Activated naive CD8-positive, alpha-beta T cell treated with anti-CD3 and anti-CD28 coated beads, Interleukin-2, amount 50 U/mL, for 24 hours (primary cell): ENCODE measurements at places on chromosomes 1 and 21.

GRCh38 chr1:182198006-182198605, 136.6 kb upstream of the ZNF648 start:
- no peak for DNase-seq

DNA sequence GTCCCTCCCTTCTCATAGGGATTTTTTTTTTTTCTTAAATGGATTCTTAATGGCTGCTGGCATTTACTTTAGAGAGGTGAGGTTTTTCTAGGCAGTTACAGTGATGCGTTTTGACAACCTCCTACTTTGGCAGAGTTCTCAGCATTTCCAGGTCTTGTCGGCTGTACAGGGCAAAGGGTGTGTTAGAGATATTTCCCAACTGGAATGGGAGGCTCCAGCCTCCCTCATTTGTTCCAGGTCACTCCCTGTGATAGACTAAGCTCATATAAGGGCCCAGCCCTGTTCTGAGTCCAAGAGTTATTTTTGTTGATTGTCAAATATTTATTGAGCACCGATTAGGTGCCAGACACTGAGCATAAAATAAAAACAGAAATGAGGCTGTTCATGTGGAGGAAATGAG, 7.6 kb upstream of the XKR8 start:
- no peak for DNase-seq

- no peak for DNase-seq
Measured at GRCh38 chr1:197510691-197511378, 242.8 kb downstream of the CRB1 start.

DNA sequence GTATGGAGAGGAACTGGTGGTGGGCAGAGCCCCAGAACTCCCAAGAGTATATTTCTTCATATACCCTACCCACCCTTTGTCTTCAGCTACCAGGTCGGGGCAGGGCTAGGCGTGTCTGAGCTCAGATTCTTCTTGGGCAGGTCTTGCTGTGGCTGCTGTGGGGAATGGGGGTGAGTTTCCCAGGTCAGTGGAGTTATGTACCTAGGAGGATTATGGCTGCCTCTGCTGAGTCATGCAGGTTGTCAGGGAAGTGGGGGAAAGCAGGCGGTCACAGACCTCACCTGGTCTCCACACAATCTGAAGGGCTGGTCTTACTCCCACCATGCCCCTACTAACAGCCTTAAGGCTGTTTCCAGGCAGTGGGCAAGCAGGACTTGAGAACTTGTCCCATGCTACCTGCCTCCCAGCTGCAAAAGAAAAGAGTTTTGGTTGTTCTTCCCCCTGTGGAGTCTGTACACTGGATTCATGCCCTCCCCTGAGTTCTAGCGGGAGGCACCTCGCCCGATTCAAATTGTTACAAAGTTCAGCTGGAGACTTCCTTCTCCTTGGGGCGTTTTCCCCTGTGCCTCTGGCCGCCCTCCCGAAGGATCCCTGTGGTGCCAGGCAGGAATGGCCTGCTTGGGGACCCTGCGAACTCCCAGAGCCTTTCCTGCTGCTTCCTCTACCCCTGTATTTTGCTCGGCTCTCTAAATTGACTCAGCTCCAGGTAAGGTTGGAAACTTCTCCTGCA, 58.6 kb downstream of the NPHS2 start:
- DNase-seq, result no peak

GRCh38 chr21:32315511-32316281, 17.0 kb downstream of the MRAP start:
- no peak for DNase-seq

- DNase-seq, result no peak
Measured at GRCh38 chr1:100921110-100921706, 25.3 kb downstream of the SLC30A7 start.

- DNase-seq, result no peak
Measured at GRCh38 chr1:15346346-15347030, 63.2 kb upstream of the EFHD2 start.

GRCh38 chr1:8456991-8457390, 139.1 kb downstream of the SLC45A1 start:
- no peak for DNase-seq

- DNase-seq, result no peak
Measured at GRCh38 chr1:22108339-22109105, 34.4 kb downstream of the WNT4 start.

DNA sequence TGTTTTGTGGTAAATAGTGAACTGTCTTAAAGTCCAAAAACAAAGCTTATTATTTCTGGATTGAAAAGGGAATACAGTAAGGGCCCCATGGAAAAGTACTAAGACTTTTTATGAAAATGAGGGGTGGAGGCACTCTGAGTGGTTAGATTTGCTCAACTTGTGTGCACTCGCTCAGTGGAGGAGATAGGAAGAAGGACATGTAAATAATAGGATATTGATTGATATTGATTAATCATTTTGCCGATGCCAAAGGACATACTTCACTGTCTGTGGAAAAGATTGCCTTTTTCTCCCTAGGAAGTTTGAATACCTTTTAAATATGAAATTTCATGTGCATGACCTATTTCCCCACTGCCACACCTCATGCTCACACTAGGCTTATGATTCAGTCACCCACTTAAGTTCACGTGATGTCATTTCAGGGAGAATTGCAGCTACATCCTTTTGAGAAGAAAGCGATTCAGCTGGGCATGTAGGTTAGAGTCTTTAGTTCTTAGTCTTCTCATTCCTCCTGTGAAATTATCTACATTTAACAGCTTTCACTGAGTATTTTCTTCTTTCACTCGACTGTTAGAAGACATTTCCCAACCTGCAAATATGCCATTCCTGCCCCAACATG, 5.0 kb downstream of the MTR start:
- no peak for DNase-seq

GRCh38 chr1:203321273-203322052, 16.1 kb downstream of the BTG2 start:
- no peak for DNase-seq

- DNase-seq, result peak; percentile 41
Measured at GRCh38 chr1:153880962-153881361, 41.8 kb downstream of the GATAD2B start.

DNA sequence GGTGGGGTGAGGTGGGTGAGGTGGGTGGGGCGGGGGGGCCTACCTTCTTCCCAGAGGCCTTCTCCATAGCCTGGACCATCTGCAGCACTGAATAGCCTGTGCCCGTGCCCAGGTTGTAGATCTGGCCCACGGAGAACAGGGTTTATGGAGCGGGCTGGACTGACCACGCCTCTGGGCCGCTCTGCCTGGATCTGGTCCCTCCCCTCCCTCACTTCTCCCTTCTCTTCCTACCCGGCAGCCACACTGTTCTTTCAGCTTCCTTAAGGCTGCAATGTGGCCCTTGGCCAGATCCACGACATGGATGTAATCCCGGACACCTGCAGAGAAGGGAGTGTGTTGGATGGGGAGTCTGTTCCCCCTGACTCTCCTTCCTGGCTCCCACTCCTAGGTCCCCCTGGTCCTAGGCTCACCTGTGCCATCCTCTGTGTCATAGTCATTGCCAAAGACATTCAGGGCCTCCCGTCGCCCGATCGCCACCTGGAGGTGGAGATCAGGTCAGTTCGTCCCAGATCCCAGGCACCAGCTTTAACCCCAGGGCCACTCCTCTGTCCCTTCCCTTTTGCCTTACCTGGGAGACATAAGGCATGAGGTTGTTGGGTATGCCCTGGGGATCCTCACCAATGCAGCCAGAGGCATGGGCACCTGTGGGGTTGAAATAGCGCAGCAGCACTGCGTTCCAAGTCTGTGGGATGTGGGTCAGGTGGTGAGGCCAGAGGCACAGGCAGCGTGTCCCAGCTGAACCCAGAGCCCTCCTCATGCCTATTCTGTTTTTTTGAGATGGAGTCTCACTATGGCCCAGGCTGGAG, 3.9 kb downstream of the GALE start:
- DNase-seq, result no peak

- no peak for DNase-seq
Measured at GRCh38 chr1:40648200-40648599, 17.3 kb downstream of the RIMS3 start.

DNA sequence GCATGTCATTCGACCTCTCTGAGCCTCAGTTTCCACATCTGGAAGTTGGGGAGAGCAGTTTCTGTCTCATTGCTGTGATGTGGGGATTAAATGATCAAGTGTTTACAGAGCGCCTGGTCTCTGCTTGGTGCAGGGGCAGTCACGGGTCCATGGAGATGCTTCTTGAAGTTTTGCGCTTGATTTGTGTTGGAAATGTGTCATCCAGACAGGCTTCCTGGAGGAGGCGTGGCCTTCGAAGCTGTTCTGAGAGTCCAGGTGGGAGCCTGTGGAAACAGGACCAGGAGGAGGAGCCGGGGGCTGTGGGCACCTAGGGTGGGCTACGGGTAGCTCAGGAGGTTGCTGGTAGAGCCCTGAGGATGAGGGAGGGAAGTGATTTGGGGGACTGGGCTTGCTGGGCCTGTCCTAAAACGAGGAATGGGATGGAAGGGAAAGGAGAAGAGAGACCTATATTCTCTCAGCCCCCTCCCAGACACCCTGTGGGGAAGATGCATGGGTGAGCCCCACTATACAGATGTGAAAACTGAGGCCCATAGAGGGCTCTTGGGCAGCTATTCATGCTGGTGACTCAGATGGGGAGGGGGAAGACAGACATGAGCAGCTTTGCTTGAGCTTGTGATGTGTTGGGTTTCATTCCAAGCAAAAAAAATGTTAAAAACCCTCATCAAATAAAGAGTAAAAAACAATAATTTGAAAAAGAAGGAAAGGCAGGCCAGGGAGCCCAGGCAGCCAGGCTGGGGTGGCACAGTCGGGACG, 107.2 kb upstream of the WNT4 start:
- no peak for DNase-seq

- no peak for DNase-seq
Measured at GRCh38 chr1:227901239-227901905, 46.4 kb downstream of the WNT9A start.

DNA sequence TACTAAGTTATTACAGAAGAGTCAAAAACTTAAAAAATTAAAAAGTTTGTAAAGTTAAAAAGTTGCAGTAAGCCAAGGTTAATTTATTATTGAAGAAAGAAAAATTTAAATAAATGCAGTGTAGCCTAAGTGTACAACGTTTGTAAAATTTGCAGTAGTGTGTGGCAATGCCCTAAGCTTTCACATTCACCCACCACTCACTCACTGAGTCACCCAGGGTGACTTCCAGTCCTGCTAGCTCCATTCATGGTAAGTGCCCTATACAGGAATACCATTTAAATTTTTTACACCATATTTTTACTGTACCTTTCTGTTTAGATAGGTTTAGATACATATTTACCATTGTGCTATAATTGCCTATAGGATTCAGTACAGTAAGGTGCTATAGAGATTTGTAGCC, 88.6 kb downstream of the CTH start:
- no peak for DNase-seq

- no peak for DNase-seq
Measured at GRCh38 chr21:36542312-36543101, 62.6 kb upstream of the CLDN14 start.

DNA sequence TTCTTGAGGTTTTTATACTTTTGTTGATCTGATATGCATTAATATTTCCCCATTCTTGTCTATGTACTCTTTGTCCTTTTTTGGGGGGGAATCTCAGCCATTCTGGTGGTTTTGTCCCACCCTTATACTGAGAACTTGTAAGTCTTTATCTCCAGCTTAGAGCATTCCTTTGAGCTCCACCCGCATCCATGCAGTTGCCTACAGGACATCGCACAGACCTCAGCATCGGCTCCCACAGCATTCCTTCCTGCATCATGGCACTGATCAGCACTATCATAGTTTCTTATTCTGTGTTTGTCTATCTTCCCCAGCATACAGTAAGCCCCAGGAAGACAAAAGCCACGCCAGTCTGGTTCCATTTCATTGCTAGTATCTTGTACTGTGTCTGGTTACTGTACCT, 33.0 kb downstream of the HHAT start:
- no peak for DNase-seq

DNA sequence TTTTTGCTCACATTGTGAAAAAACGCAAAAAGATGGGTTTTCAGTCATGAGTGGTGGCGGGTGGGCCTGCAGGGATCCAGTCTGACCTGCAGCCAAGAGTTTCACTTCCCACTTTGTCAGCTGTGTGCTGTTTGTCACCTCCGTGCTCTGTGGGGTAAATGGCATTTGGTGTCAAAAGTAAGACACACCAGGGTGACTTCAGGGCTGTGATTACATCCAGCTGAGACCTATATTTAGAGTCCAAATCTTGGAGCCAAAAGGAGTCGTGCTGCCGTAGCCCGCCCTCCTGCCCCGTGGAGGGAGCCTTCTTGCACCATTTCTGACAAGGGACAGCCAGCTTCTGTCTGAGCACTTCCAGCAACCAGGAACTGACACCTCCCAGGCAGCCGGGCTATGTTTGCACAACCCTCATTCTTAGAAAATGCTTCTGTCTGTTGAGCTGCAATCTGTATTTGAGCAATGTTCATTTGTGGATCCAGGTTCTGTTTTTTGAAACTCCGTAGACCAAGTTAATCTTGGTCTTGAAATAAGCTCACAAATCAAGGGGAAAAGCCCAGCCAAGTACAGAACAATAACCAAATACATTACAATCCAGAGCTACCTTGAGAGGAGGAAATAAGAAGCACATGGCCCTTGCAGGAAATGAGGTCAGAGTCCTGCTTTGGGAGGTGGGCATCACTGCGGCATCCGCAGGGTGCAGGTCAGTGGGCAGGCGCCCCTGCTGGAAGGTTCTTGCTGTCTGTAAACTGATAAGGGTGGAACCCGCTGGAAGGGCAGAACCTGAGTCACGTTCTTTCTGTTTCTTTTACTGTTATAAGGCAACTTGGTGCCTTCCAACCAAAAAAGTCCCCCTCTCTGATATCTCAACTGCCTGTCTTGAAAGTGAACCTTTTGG, 14.4 kb downstream of the ABCG1 start:
- DNase-seq, result peak; percentile 79

- no peak for DNase-seq
Measured at GRCh38 chr1:200290010-200290685, 119.7 kb downstream of the ZNF281 start.

DNA sequence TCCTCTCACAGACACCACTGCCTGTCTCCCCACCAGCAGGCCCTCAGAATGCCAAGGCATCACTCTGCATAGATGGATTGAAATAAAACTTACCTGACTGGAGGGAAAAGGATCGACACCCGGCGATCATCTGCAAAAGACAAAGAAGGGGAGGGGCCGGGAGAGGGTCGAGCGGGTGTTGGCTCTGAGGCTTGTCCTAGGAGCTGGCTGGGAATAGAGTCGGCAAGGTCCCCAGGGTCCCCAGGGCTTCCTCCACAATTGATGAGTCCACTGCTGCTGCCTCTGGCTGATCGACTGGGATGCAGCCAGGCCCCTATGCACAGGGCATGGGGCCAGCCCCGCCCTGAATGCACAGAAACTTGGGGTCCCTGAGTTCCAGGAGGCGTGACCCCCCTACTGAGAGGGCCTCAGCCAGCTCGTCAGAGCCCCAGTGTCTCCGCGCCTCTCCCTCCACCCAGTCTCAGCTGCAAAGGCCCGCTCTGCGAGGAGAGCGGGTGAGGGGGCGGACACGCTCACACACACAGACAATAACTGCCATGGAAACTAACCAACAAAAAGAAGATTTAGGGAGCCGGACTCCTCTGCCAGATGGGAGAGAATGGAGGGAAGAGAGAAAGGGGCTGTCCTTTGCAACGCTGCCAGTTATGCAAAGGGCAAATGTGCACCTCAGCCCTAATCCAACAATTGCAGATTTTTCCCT, at the start of gene KLHDC8A:
Gene KLHDC8A, minus strand, starts transcription at position 483 of the 700 bp plus-strand sequence. CDS start 13,318 bp downstream, outside the sequence.
- no peak for DNase-seq
